Vagina (tissue), 2 donors: ENCODE measurements at places on chromosomes 2 and 18. TPM values are rescaled to one million over a fixed set of nuclear protein-coding genes. Genes with fewer than 3 reads are reported as not detected.

DNA sequence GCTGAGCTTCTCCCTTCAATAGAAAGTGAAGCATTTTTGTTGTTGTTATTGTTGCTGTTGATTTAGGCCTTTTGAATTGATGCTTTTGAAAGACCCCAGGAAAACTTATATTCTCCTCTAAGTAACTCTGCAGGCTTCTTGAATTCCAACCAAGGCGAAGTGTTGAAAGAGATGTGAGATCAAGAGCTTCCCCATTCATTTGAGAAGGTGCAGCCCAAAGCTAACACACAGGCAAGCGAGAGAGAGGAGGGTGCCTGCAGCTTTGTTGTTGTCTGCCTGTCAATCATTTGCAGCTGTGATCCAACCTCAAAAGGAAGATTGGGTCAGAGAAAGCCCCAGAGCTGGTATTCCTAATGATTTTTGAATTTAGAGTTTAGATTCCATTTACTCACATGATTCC is 963.6 kb upstream of the CNTNAP5 start:
- DNase-seq = no peak
- no peaks in the 10 kb centered on the region for H3K4me1 ChIP-seq
- H3K27ac ChIP-seq = no peak overlapping the region
- no peaks in the 10 kb centered on the region for H3K36me3 ChIP-seq
- H3K4me3 ChIP-seq = no peak overlapping the region
- no peaks in the 10 kb centered on the region for H3K27me3 ChIP-seq

Gene IL1RN
- total RNA-seq = 253 TPM

- no peak overlapping the region for H3K4me3 ChIP-seq
- H3K4me1 ChIP-seq = peaks cover 32% of the 10 kb centered on the region
- peak; percentile 52 for DNase-seq
- no peaks in the 10 kb centered on the region for H3K27me3 ChIP-seq
- no peak overlapping the region for H3K27ac ChIP-seq
Measured at GRCh38 chr2:98912957-98913915, 22.8 kb downstream of the CRACDL start.

GRCh38 chr2:36783246-36783645 is 86.7 kb downstream of the VIT start:
- H3K27ac ChIP-seq = no peak overlapping the region
- no peaks in the 10 kb centered on the region for H3K27me3 ChIP-seq
- no peaks in the 10 kb centered on the region for H3K36me3 ChIP-seq
- H3K4me3 ChIP-seq = no peak overlapping the region

- H3K4me3 ChIP-seq = no peak overlapping the region
- H3K27ac ChIP-seq = no peak overlapping the region
- H3K4me1 ChIP-seq = no peaks in the 10 kb centered on the region
- DNase-seq = no peak
Measured at GRCh38 chr2:190693533-190694232, 44.8 kb downstream of the NAB1 start.

- no peaks in the 10 kb centered on the region for H3K27me3 ChIP-seq
- H3K27ac ChIP-seq = no peak overlapping the region
- DNase-seq = no peak
Measured at GRCh38 chr18:68164909-68165308, 550.0 kb downstream of the TMX3 start.

Gene TFPI
- total RNA-seq = 68.8 TPM

Gene LHCGR
- total RNA-seq = not detected

GRCh38 chr2:120473522-120474271 is 127.8 kb downstream of the INHBB start:
- no peaks in the 10 kb centered on the region for H3K36me3 ChIP-seq
- H3K27me3 ChIP-seq = no peaks in the 10 kb centered on the region
- H3K4me1 ChIP-seq = peaks cover 35% of the 10 kb centered on the region

Gene CEP192
- 17.9 TPM for total RNA-seq

Gene HOXD10
- total RNA-seq = 19.6 TPM

DNA sequence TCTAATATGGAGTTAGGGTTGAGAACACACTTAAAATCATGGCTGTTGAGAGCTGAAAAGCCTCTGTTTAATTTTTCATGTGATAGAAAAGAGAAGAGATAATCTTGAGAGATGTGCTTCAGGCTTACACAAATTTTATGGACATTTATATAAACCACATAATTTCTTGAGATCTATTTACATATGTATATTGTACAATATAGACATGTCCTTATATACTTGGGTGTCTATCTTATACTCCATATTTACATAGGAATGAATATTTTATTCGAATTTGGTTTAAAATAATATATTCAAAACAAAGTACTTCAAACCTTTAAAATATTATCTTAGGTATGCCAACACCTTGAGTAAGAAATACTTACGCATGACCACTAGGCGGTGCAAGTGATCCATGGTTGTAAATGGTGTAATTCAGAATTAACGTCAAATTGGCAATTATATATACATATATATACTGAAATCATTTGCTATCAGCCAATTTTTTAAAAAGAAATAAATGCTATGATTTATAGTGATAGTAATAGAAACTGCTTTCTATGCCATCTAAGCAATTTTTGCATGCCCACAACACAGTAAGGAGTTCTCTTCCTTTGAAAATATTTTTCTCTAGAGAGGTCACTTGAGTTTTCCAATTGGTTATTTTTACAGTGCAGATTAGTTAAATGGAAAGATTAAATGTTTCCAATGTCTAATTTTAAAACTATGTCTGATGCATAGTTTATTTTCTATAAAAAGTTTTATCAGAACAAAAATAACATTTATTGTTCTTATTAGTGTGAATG is 37.6 kb upstream of the SPAG16 start:
- H3K4me3 ChIP-seq = no peak overlapping the region
- H3K4me1 ChIP-seq = no peaks in the 10 kb centered on the region
- no peaks in the 10 kb centered on the region for H3K27me3 ChIP-seq
- no peak for DNase-seq
- no peaks in the 10 kb centered on the region for H3K36me3 ChIP-seq

DNA sequence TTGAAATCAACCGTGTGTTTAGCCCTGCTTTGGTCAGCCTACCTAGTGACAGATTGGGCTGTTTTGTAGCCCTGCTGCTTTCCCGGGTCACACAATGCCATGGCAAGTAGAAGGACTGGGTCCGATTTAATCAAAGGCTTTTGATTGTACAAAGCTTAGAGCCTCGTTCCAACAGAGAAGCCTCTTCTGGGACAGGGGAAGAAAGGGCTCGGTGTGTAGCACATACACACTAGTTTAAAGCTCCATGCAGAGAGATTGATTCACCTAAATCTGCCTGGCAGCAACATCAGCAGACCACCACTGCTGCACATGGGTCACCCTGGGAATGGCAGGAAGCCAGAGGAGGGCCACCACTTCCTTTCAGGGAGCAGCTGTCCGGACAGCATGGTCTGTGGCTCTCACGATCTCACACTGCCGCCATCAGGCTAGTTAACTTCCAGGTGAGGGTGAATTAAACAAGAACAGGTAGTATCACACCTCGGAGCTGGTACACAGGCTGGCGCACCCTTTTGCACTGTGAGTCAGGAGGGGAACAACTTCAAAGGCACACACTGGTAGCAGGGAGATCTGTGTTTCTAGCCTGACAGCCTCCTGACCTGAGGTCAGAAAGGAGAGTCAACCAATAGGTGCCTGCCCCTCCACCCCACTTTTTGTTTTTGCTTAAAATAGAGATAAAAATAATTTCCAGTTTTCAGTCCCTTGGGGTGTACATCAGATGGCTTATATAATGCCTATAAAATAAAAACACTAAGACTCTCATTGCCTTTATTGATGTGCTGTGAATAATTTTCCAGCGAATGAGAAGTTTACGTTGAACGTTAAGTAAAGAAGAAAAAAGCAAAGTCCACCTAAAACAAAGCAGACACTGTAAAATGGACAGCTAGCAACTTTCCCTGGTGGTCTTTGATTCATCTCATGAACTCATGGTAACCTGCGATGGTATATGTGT is 108.5 kb downstream of the CDCA7 start:
- H3K36me3 ChIP-seq = no peaks in the 10 kb centered on the region
- H3K4me1 ChIP-seq = no peaks in the 10 kb centered on the region
- H3K27ac ChIP-seq = no peak overlapping the region
- H3K4me3 ChIP-seq = no peak overlapping the region

Gene PASK
- total RNA-seq = 6.4 TPM

DNA sequence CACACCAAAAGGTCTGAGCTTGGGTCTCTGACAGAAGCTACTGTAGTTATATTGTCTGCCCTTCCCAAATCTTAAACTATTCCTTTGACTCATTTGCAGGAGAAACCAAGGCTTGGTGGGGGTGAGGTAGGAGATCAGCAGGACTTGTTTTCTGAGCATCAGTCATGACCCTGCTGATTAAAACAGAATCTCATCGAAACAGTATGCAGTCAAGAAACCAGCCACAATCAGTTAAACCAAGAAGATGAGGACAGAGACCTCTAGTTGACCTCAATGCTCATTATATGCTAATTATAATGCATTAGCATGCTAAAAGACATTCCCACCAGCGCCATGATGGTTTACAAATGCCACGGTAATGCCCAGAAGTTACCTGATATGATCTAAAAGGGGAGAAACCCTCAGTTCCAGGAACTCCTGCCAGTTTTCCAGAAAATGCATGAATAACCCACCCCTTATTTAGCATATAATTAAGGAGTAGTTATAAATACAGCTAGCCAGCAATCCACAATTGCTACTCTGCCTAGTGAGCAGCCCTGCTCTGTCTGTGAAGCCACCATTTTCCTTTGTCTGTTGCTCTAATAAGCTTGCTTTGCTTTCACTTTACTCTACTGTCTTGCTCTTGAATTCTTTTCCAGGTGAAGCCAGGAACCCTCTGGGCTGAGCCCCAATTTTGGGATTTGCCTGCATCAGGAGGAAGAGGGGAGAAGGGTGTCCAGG is 26.7 kb downstream of the DSC3 start:
- no peaks in the 10 kb centered on the region for H3K4me1 ChIP-seq
- H3K27ac ChIP-seq = no peak overlapping the region
- no peak for DNase-seq
- H3K36me3 ChIP-seq = no peaks in the 10 kb centered on the region
- no peak overlapping the region for H3K4me3 ChIP-seq
- no peaks in the 10 kb centered on the region for H3K27me3 ChIP-seq
